ELF-1 (cell line): ENCODE measurements at places on chromosomes 11 and 22.

DNA sequence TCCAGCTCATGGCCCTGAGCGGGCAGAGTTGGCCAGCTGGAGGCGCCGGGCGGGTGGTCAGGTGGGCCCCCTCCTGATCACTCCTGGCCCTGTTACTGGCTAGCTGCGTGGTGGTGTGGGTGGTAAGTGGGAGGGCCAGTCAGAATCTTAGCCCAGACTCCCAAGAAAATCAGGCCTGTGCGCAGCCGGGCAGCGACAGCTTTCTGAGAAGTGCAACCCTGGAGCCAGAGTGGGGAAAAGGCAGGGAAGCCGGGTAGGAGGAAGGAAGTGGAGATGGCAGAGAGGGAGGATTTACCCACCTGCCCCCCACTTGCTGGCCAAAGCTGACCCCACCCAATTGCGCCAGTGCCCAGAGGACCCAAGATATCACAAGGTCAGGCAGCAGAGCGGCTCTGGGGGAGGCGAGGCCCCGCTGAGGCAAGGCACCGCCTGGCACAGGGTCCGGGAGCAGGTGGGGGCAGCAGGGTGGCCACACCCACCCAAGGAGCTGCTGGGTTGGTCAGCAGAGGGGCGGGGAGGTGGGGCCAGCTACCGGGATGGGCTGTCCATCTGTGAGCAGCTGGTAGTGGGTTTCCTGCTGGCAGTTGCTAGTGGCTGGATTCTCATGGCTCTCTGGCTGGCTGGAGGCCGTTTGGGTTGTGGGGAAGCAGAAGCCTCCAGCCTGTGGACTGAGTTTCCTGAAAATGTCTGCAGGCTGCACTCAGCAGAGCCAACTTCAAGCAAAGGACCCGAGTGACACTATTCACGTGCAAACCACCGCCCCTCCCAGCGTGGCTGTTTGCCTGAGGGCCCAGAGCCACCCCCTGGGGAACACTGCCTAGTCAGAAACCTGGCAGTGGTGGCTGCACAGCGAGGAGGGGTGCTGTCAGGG is 196.4 kb downstream of the IGLL1 start:
- peak; percentile 72 for DNase-seq

- DNase-seq, result no peak
Observed at GRCh38 chr11:86214710-86215109, 29.8 kb upstream of the EED start.

- peak; percentile 57 for DNase-seq
Observed at GRCh38 chr11:108666373-108666772, 1.5 kb downstream of the DDX10 start.

GRCh38 chr11:126638648-126639047 is 283.2 kb downstream of the ST3GAL4 start:
- DNase-seq, result no peak

GRCh38 chr11:2747248-2748027 is 47.6 kb upstream of the KCNQ1OT1 start:
- DNase-seq, result peak; percentile 67
